Naive thymus-derived CD4-positive, alpha-beta T cell (primary cell): ENCODE measurements at places on chromosomes 12 and 14.

GRCh38 chr12:123046431-123046830, 66.0 kb downstream of the ARL6IP4 start:
- no peak for DNase-seq

GRCh38 chr14:25832585-25832984, 765.2 kb downstream of the NOVA1 start:
- no peak for DNase-seq

DNA sequence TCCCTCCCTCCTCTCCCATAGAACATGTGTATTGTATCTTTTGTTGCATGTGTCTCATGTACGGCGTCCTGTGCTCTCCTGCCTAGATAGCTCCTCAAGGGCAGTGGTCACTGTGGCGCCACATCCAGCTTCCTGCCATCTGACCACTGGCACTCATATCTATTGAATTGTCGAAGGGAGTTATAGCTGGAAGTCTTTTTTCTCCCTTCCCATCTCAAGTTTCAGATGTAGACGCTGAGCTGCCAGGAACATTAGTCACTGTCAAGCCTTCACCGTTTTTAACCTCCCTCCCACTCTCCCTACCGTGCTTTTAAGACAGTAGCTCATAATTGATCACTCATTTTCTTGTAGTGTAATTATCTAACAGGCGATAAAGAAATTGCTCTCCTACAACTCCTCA, 33.0 kb downstream of the MTHFD1 start:
- no peak for DNase-seq

DNA sequence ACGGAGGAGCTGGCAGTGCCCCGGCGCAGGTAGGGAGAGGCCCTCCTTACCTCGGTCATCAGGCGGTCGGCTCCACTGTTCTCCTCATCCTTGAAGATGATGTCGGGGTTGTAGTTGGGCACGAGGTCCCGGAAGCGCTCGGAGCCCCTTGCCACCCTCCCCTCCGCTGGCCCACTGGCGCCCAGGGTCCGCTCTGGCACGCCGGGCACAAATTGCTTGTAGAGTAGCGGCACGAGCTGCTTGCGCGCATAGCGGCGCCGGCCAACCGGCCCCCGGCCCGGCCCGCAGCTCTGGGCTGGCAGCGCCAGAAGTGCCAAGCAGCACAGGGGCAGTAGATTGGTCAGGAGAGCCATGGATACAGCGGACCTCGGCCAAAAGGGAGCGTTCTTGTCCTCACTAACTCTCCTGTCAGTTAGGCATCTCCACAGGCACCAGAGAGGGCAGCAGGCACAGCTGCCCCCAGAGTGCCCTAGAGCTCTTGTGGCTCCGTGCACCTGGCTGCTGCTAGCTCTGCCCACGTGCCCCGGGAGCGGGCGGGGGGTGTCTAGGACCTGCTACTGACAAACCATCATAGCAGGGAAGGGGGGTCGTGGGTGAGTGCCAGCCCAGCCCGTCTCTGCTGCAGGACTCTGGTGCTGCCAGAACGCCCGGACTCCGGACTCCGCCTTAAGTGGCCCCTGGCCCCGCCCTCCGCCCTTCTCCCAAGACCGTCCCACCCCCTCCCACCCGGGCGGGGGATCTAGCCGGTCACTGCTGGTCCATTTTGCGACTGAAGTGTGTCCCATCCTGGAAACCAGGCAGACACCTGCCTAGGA, at the start of gene DHH:
TSS of gene DHH (minus strand) at position 642 of the 815 bp plus-strand sequence. CDS start at position 353, 289 bp downstream.
- DNase-seq, result no peak

DNA sequence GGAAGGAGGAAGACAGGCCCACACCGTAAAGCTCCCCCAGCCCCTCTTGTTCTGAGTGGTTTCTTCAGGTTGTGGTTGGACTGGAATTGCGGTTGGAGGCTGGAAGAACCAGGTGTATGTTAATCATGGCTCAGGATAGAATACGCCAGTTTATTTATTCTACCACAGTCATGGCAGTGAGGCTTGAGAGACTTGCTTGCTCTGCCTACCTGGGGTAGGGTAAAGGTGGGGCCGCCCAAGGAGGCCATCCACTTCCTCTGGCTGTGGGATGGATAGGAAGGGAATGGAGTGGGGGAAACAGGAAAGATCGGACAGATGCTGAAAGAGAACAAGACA, 8.1 kb downstream of the SHMT2 start:
- DNase-seq, result no peak

DNA sequence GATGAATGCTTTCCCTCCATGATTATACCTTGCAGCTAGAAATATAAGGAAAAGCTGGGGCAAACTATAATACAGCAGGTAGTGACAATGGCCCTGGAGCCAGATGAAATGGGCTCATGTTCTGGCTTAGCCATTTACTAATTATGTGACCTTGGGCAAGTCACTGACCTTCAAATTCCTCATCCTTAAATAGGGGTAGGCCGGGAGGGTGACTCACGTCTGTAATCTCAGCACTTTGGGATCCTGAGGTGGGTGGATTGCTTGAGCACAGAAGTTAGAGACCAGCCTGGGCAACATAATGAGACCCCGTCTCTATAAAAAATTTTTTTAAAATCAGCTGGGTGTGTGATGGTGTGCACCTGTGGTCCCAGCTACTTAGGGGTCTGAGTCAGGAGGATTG, 155.4 kb downstream of the C12orf75 start:
- no peak for DNase-seq

GRCh38 chr14:91223028-91223783, 21.3 kb downstream of the GPR68 start:
- no peak for DNase-seq

DNA sequence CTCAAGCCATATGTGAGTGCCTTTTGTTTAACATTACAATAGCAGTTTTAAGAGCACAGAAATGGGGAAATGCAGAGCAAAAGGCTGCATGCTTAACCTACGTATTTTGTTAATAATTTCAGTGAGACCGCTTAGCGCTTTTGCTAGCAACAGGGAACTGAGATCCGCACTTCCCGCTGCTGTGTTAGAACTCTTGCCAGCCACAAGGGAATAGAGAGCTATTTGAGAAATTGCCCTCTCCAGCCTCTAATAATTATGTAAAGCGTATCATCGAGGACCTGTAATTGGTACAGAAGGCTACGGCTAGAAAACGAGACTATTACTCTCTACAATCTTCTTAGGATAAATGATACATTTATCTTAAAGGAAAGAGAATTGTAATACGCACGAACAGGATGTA, 205.2 kb upstream of the GRIP1 start:
- DNase-seq, result no peak

DNA sequence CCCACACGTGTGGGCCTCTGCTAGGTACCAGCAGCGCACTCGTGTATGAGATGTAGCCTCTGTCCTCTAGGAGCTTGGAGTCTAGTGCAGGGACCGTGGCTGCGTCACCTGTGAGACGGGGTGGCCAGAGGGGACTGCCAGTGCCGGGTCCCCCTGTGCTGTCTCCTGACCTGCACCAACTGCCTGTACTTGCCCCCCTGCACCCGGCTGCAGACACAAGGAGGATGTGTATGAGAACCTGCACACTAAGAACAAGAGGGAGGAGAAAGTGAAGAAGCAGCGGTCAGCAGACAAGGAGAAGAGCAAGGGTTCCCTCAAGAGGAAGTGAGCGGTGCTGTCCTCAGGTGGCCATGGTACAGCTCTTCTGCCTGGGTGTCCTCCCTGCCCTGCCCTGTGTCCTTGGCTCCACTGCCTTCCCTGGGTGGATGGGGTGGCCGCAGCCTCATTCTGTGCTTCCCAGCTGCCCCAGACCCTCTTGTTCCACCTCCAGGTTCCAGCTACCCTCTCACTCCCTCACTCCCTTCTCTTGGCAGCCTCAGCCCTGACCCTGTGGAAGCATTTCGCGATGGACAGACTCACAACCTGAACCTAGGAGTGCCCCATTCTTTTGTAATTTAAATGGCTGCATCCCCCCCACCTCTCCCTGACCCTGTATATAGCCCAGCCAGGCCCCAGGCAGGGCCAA, 9.6 kb downstream of the PTPN6 start:
- no peak for DNase-seq

DNA sequence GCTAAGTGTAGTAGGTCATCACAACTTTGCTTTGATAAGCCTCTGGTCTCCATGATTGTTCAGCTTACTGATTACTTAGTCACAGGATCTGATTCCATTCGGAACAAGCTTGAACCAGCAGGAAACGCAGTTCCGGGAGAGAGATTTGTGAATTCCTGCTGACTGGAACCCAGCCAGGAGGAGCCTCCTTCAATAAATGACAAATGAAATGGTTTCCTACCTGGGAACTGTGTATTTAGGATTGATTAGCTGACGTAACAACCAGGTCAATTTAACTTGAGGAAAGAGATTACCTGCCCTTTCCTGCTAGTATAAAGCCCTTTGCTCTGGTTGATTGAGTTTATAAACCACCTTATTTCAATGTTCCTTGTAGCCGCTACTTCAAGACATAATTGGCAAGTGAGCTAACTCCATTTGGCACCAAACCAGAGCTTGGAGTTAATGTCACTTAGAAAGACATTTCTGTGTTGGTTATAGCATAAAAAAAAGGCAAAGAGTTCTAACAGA, 35.1 kb upstream of the KCNH3 start:
- no peak for DNase-seq

DNA sequence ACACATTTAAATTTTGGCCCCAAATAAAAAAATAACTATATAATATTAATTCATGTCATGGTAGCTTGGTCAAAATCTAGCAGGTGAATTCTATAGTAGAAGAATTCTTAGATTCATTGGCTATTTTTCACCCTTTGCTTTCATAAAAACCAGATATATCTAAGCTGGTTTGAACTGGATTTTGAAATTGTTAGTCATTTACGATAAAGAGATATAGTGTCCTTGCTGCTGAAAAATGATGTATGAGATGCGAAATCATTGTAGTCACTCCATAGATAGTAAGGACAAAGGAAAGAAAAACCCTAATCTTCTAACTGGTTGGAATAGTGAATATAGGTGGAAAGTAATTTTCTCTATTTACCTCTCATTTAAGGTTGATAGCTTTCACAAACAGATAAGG, 12.2 kb upstream of the HIF1A start:
- DNase-seq, result no peak

GRCh38 chr12:109833307-109834189, at the start of gene TRPV4:
Gene TRPV4 (minus strand): TSS chr12:109833398. CDS start chr12:109814796, 18,602 bp downstream.
- DNase-seq, result no peak

DNA sequence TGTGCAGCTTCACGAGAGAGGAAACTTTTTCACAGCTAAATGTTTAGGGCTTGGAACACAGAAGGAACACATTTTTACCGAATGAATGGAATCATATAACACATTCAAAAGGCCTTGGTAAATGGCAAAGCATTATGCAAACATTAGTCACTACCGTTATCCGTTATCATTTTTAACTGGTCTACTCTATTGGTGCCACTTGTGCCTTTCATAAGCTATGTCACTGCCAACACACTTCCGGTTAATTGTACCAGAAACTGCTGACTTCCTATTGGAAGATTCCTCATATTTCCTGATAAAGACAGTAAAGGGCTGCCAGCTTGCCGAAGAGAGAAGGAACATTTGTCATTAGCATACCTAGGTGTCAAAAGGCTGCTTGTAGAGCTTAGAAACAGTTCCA, 169.2 kb downstream of the APAF1 start:
- DNase-seq, result no peak

- no peak for DNase-seq
These were observed 61.9 kb downstream of the ZFP36L1 start for GRCh38 chr14:68730811-68731425.

DNA sequence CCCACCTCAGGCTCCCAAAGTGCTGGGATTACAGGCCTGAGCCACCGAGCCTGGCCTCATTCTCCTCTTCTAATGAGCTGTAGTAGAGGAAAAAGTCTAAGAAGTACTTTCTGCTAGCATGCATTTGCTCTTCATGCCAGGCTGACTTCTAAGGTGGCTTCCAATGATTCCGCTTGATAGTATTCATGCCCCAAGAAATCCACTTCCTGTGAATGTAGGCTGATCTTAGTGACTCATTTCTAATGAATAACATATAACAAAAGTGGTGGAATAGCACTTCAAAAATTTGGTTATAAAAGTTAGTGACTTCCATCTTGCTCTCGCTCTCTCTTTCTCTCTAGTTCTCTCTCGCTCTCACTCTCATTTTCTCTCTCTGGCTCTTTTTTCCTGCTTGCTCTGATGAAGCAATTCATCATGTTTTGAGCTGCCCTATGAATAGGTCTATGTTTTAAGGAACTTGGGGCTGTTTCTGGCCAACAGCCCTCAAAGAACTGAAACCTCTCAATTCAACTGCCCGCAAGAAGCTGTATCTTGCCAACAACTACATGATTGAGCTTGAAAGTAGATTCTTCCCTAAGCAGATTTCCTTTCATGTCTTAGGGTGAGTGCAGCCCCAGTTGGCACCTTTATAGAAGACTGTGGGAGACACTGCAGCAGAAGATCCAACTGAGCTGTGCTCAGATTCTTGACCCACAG, 282.9 kb downstream of the RMST start:
- DNase-seq, result no peak

- no peak for DNase-seq
These were observed 488 bp upstream of the PLEKHH1 start for GRCh38 chr14:67532606-67532997.

- no peak for DNase-seq
These were observed 11.4 kb upstream of the AACS start for GRCh38 chr12:125053821-125054220.

GRCh38 chr12:68482660-68483059, 128.0 kb upstream of the RAP1B start:
- DNase-seq, result no peak

DNA sequence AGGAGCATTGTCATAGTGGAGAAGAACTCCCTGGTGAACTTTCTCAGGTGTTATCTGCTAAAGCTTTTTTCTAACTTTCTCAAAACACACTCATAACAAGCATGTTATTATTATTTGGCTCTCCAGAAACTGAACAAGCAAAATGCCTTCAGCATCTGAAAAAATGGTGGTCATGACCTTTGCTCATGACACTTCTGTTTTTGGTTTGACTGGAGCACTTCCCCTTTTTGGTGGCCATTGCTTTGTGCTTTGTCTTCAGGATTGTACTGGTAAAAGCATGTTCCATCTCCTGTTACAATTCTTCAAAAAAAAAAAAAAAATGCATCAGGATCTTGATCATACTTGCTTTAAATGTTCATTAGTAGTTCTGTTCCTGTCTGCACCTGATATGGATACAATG, 1241.6 kb upstream of the USP15 start:
- DNase-seq, result no peak

- DNase-seq, result no peak
These were observed 317.5 kb downstream of the BCL11B start for GRCh38 chr14:98954349-98955000.

GRCh38 chr12:94457311-94457710, 2.4 kb downstream of the CEP83 start:
- DNase-seq, result no peak

DNA sequence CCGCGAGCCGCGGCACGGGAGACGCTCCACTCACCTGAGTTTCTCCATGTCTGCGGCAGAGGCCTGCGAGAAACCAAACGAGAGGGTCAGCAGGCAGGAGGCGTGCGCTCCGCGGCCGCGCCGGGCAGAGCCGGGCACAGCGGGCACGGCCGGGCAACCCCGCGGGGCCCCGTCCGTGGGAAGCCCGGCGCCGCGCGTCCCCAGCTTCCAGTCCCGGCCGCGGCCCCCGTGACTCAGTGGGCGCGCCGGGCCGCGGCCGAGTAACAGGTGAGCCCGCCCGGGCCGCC, 19.4 kb downstream of the BEGAIN start:
- no peak for DNase-seq

- DNase-seq, result no peak
These were observed 5.8 kb downstream of the LDHB start for GRCh38 chr12:21651821-21652220.

GRCh38 chr12:53995378-53996239, 4.4 kb upstream of the HOXC9 start:
- DNase-seq, result no peak
